Cortex of kidney (tissue), 1 donor: ENCODE measurements at places on chromosomes 1 and 21.

GRCh38 chr21:8989721-8990325 lies 1531.6 kb upstream of the TPTE start:
- DNase-seq = no peak

DNA sequence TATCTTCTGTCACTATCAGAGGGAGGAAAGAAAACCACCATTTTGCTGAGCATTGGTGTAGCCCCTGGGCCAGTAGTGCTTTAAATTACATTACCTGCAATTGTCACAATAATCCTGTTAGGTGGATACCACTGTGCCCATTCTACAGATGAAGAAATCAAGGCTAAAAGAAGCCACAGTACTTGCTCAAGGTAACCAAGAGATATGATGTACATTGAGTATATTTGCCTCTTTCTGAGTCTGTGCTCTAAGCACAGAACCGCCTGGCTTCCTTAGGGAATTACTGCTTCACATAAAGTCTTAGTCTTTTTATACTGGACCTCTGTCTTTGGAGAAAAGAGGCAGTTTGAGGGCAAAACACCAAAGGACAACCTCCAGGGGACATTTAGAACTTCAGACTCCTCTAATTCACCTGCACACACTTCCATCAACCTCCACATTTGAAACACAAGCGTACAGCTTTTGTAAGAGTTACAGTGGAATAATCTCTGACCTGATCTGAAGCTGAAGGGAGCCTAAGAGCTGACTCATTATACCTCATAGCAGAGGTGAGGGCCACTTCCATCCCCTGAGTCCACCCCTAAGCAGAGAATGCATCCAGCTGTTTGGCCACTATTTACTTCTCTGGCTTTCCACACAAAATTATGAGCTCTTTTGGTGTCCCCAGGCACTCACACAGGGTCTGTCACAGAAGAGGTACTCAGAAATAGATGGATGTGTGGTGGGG lies 61.8 kb downstream of the PLPP3 start:
- DNase-seq = no peak

GRCh38 chr1:112466078-112466660 lies 42.6 kb upstream of the WNT2B start:
- DNase-seq = no peak

- no peak for DNase-seq
Observed at GRCh38 chr21:39685991-39686390, 59.0 kb upstream of the IGSF5 start.

- no peak for DNase-seq
Observed at GRCh38 chr1:157969697-157970485, 23.6 kb upstream of the KIRREL1 start.

DNA sequence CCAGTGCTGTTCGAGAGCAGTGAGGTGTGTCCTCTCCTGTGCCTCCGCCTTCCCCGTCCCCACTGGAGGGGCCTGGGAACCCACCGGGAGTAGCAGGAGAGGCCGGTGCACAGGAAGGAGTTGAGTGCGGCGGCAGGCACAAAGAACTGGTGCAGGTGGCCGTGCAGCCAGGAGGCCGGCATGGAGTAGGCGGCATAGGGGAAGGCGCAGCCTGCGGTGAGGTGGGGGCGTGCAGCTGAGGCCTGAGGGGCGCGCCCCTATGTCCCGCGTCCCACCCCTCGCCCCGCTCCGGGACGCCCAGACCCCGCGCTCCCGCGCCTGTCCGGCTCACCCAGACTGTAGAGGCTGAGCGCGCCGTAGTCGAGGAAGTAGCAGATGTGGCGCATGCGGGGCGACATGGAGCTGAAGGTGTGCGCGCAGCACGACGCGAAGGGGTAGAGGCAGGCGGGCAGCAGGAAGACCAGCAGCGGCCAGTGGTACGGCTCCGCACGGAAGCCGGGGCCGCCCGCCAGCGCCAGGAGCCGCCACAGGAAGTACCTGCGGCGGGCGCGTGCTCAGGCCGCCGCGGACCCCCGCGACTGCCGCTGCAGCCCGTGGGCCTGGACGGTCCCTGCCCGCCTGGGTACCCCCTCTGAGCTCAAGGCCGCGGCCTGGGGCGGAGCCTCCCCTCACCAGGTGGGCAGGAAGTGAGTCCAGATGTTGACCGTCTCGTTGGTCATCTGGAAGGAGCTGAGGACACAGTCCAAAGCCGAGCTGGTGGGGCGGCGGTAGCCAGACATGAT lies 2.2 kb downstream of the PAQR6 start:
- DNase-seq = no peak

DNA sequence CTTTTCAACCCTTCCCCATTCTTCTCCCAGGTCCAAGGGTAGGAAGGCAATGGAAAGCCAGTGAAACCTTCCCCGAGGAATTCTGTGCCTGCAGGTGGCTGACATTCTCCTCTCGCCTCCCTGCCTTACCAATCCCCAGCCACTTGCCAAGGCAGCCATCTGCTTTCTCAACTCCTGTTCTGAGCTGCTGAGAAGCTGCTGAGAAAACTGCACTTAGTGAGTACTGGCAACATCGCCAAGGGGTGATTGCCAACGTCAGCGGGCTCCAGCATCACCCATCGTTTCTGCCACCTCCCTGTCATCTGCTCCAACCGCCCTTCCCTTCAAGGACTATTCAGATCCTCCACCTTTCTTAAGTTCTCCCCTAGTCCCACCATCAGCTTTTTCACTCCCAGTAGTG lies 106.0 kb downstream of the PTPRU start:
- no peak for DNase-seq

DNA sequence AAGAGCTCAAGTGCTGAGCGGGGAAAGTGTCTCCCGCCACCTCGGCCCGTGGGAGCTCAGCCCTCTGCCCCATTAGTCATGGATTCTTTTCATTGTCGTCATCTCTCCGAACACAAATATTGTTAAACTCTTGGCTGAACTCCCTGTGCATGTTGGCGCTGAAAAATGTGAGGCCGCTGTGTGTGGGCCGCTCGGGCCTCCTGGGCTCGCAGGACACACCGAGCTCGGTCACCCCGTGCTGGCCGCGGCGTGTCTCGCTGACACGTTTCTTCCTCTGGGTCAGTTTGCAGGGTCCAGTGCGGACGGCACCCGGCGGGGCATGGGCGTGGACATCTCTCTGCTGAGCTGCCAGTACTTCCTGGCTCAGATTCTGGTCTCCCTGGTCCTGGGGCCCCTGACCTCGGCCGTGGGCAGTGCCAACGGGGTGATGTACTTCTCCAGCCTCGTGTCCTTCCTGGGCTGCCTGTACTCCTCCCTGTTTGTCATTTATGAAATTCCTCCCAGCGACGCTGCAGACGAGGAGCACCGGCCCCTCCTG lies 25.6 kb downstream of the SLC45A1 start:
- DNase-seq = no peak

DNA sequence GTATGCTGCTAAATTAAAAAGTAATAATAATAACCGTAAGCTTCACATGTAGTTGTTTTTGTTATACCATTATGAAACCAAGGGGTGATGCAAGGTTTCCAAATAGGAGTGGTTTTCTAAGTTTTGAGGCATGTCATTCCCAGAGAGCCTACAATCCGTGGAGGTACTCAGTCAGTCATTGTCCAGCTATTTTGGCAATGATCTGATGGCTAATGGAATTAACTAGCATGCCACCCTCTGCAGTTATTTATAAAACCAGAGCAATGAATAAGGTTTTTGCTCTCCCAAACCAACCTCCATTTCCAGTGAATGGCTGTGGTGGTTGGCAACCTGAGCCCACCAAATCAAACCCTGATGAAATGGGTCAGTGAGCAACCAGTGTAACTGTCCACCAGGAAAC lies 106.4 kb downstream of the TBX15 start:
- no peak for DNase-seq

- DNase-seq = no peak
Observed at GRCh38 chr1:226653311-226653921, 85.7 kb downstream of the ITPKB start.

DNA sequence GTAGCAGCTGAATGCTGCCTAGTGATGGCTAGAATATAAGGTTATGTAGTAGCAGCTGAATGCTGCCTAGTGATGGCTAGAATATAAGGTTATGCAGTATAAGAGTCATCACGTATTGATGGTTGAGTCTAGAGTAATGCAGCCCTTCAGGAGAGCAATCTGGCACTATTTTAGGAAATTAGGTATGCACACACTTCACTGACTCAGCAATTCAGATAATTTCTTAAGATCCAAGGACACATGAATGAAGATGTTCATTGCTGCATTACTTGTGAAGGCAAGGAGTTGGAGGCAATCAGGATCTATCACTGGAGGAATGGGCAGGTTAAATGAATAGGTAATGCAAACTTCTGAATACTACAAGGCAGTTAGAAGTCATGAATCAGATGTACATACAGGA lies 13.6 kb downstream of the LTN1 start:
- DNase-seq = no peak

GRCh38 chr21:28775071-28775470 lies 217.6 kb downstream of the LTN1 start:
- DNase-seq = no peak

GRCh38 chr1:65791801-65792668 lies 660 bp upstream of the PDE4B start:
- no peak for DNase-seq

- DNase-seq = no peak
Observed at GRCh38 chr1:6234502-6235295, 1.1 kb downstream of the ICMT start.

DNA sequence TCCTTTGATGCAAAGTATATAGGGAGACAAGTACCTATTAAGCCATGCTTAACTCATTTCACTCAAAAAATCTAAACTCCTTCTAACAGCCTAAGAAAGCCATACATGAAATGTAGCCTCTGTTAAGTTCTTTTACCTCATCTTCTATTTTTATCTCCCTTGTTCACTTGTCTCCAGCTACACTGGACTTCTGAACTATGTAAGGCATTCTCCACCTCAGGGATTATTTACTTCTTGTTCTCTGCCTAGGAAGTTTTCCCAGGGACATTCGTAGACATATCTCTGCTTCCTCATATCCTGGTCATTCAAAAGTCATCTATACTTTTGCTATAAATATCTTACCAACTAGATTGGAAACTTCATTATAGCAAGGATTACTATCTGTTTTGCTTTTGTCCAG lies 96.9 kb downstream of the COP1 start:
- no peak for DNase-seq

GRCh38 chr1:56881417-56881816 lies 26.8 kb downstream of the C8A start:
- DNase-seq = no peak

DNA sequence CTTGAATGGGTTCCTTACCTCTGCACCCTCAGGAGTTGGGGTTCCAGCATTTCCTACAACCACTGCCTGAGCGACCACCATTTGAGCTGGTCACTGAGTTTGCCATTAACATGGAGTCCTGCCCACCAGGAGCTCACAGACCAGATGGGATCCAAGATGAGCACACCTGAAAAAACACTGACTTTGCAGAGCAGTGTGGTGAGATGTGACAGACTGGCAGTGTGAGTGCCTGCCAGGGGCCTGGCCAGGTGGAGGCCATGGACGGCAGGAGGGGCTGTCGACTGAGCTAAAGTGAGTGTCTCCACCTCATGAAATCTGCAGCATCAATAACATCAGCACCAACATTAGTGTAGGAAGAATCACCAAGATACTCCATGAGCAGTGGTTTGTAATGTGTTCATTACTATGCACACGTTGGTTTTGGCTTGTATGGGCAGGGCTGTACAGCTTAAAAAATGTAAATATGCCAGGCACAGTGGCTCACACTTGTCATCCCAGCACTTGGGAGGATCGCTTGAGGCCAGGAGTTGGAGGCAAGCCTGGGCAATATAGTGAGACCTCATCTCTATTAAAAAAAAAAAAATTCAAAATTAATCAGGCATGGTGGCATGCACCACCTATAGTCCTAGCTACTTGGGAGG lies 12.2 kb upstream of the MIXL1 start:
- DNase-seq = no peak

DNA sequence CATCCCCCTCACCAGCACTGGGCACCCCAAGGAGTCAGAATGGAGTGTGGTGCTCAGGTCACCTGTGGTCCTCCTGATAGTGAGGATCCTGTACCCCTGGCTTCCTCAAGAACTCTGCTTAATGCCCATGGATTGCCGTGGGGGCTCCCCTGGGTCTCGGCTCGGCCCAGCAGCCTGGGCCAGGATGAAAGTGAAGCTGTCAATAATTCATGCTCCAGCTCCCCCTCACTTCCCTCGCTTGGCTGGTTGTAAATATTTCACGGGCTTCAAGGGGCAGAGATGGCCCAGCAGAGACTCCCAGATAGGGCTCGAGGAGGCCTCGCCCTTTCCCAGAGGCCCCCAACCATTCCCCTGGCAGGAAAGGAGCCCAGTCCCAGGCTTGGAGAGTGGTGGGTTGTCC lies 42.6 kb upstream of the KCNA10 start:
- DNase-seq = no peak

DNA sequence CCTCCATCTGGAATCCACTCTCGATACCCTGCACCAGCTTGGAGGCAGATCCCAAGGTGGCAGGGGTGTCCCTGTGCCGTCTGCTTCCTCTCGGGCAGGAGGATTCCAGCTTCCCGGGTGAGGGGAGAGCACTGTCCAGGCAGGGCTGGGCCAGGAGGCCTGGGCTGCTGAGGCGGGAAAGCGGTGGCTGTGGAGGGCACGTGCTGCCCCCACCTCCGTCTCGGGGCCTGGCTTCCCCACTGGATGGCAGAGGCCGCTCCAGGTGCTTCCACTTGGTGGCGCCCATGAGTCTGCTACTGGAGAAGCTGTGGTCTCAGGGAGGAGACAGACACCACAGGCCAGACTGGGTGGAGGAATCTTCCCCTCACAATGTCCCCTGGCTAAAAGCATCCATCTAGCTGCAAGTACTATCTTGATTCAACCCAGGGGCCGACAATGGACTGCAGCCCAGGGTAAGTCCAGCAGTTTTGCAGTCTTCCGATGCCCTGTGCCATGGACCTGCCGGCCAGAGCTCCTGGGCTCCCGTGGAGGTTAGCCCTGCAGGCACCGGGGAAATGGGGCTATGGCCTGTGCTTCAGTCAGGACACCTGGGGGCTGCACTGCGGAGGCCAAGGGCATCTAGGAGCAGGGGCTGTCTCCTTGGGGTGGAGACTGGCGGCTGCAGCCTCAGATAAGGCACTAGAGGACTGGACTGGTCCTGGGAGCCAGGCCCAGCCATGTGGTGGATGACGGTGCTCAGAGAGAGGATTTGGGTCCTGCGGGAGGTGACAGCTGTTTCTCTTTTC lies 41.3 kb upstream of the EIF4G3 start:
- no peak for DNase-seq

DNA sequence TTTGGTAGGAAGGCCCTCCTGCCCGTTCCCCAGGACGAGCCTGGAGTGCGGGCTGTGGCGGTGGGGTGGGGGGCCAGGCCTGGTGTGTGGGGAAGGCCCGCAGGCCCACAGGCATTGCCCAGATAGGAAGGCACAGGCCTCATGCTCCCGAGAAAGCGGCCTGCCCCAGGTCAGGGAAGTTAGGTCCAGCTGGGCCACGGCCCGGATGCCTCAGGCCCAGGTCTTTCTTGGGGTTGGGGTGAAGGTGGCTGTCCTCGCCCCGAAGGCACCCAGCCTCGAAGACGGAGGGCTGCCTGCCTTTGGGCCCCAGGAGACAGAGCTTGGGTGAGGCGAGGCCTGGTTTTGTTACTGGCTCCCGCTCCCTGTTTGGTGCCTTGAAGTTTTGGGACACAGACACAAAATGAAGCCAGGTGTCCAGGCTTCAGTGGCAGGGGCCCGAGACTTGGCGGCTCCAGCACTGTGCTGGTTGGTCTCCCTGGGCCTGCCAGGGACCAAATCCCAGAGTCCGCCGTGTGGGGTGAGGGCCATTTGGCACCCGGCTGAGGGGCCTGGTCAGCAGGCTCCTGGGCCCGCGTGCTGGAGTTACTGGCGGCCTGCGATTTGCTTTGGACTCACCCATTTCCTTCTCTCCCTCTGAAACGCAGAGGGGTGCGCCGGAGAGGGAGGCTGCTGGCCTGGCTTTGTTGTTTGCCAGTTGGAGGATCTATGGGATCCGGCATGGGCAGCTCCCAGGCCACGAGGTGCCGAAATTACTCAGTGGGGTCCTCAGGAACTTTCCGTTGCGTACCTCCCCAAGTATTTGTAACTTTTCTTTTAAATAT lies 2.0 kb downstream of the SKI start:
- no peak for DNase-seq
